ENCODE measurements at places on chromosomes 1 and 21.

GRCh38 chr1:179929955-179930798 is 24.4 kb upstream of the CEP350 start:
- no peak for DNase-seq

GRCh38 chr1:96116731-96117130 is 604.9 kb upstream of the PTBP2 start:
- DNase-seq = no peak

DNA sequence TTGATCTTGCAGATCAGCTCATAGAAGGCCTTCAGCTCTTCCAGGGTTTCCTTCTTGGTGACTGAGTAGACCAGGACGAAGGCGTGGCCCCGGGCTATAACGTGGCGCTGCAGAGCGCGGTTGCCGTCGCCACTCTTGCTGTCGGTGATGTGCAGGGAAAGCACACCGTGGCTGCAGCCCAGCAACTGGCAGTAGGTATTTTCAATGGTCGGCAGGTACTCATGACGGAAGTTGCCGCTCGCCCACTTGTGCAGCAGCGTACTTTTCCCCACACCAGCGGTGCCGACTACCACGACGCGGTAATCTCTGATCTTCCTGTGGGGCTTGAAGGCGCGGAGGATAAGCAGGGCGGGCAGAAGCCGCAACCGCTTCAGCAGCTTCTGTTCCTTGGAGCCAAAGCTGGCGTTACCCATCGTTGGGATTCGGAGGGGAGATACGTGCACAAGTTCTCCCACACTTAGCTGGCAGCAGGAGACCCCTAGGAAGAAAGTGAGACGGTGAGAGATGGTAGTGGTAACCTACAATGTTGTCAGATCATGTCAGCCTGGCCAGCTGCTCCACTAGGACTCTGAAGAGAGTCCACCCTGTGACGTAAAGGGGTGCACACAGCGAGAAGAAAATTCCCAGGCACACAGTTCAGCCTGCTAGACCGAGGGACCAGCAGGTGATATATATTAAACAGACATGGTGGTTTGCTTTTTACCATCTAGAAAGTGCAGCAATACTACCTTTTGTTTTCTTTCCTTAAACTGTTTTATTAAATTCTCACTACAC is 3.4 kb downstream of the DIRAS3 start:
- DNase-seq = no peak

GRCh38 chr21:14483296-14483695 is 62.8 kb downstream of the SAMSN1 start:
- no peak for DNase-seq

GRCh38 chr21:25759573-25759972 is 24.8 kb downstream of the GABPA start:
- no peak for DNase-seq

DNA sequence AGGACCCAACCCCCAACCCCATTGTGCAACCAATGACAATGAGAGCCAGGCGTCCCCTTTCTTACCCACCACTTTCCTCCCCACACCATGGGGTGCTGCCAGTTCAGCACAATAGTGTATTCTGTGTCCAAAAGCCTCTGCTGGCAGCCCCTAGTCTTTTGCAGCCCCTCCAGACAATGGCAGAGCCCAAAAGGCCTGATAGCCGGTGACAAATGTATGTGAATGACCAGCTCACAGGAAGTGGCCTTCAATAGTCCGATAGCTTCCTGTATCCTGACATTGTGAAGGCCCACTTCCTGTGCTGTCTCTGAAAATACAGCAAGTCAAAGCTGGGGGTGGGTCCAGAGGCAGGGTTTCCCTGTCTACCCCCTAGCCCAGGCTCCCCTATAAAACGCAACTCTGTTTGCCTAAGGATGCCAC is 16.6 kb downstream of the SMIM12 start:
- no peak for DNase-seq

- DNase-seq = no peak
Measured at GRCh38 chr1:118999348-119000071, 11.4 kb upstream of the TBX15 start.

DNA sequence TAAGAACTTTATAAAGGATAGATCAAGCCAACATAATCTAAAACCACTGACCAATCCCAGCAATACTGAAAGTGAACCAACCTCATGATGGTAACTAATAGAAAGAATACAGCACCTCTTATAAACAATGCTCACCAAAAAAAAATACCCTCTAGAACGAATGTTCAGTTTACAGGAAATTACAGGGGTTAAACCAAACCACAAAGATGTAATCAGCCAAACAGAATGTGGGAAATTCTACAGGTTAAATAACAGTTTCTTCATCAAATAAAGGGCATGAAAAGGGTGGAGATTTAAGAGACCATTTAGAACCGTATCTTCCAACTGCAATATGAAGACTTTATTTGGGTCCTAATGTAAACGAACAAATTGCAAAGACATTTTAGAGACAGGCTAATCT is 30.4 kb downstream of the ARID4B start:
- DNase-seq = no peak

- peak; percentile 26 for DNase-seq
Measured at GRCh38 chr1:9539829-9540550, 725 bp downstream of the SLC25A33 start.

GRCh38 chr1:91440847-91441246 is 36.2 kb upstream of the HFM1 start:
- DNase-seq = no peak

GRCh38 chr1:6342056-6342455 is 51.5 kb downstream of the ACOT7 start:
- DNase-seq = no peak

GRCh38 chr1:157566484-157567300 is 14.4 kb upstream of the FCRL5 start:
- no peak for DNase-seq

- DNase-seq = peak; percentile 29
Measured at GRCh38 chr1:101235696-101236515, 913 bp upstream of the S1PR1 start.

DNA sequence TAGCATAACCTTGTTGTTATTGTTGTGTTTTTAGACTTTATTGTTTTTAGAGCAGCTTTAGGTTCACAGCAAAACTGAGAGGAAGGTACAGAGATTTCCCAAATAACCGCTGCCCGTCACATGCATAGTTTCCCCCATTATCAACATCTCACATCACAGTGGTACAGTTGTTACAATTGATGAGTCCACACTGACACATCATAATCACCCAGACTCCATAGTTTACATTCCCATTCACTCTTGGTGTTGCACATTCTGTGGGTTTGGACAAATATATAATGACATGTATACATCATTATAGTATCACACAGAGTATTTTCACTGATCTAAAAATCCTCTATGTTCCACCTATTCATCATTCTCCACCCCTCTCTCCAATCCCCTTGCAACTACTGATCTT is 25.9 kb upstream of the TOR3A start:
- DNase-seq = no peak

DNA sequence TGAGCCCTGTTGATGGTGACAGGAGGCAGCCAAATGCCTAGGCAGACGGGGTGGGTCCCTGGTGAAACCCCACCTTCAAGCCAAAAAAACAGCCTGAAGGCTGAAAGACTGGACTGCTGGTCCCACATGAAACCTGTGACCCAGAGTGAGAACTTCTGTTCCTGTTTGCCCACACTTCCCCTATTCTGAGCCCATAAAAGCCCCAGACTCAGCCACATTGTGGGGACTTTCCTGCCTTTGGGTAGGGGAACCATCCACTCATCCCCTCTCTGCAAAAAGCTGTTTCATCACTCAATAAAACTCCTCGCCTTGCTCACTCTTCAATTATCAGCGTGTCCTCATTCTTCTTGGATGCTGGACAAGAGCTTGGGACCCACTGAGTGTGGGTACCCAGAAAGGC is 25.2 kb downstream of the HTR6 start:
- DNase-seq = no peak

- DNase-seq = no peak
Measured at GRCh38 chr1:8302081-8302956, 15.6 kb upstream of the SLC45A1 start.

GRCh38 chr1:207470927-207471326 is 16.8 kb downstream of the CR2 start:
- no peak for DNase-seq

GRCh38 chr1:116666187-116667077 is 1.1 kb downstream of the IGSF3 start:
- peak; percentile 25 for DNase-seq

GRCh38 chr1:202807451-202807925 is 733 bp downstream of the KDM5B start:
- peak; percentile 16 for DNase-seq

DNA sequence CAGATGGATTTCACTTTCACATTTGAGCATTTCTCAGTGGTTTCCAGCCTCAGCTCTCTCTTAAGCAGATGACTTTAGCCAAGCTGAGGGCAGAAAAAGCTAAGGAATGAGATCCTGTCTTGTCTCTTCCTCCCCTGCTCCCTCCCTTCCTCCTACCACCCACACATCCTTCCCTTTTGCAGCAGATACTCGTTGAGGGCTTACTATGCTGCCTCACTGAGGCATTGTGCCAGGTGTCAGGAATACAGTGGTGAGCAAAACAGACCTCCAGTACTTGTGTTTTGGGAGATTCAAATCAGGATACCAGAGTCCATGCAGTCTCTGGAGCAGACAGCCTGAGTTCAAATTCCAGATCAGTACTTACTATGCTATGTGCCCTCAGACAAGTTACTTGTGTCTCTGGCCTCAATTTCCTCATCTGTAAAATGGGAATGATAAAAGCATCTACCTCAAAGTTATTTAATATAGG is 43.2 kb downstream of the KIF26B start:
- peak; percentile 42 for DNase-seq

- no peak for DNase-seq
Measured at GRCh38 chr1:169217636-169218035, 111.1 kb downstream of the ATP1B1 start.

GRCh38 chr21:30194701-30195299 is 21.1 kb downstream of the CLDN8 start:
- DNase-seq = no peak

GRCh38 chr1:156113282-156113950 is 1.1 kb upstream of the LMNA start:
- DNase-seq = no peak

DNA sequence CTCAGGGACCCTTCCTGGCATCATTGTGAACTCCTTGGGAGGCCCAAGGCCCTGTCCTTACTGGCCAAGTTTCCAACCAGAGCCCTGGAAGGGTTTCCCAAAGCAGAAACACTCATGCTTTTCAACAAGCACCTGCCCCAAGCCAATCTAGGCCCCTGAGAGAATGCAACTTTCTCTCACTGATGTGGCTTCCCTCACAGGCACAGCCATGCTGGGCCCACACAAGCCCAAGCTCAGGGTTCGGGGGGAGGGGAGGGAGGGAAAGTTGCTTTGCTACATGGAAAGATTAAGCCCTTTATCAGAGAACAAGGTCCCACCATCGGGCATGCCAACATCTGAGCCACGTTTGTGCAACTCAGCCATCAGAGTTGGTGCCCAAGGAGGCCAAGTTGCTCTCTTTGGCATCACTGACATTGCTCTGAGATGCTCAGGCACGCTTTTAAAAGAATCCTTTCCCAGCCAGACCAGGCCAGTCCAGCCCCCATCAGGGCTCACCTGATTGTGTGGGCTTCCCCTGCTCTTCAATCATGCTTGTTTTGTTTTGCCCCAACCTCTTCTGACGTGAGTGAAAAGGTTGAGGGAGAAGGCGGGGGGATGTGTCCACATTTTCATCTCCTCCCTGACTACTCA is 43.5 kb downstream of the RIMS3 start:
- no peak for DNase-seq

- no peak for DNase-seq
Measured at GRCh38 chr1:213376862-213377372, 325.9 kb downstream of the RPS6KC1 start.

Measured in mucosa of gallbladder (tissue), 1 donor.